Type B pancreatic cell (in vitro differentiated cells): ENCODE measurements at places on chromosomes 3 and 15. TPM values are rescaled to one million over a fixed set of nuclear protein-coding genes. Genes with fewer than 3 reads are reported as not detected.

The TTLL13 gene
- 0.58 TPM in 1 of 2 replicates, not detected in the other for total RNA-seq

The AADACL2 gene
- total RNA-seq, result 11.7 and 43.6 TPM in 2 replicates

The ALPK3 gene
- total RNA-seq, result 9.6 and 10.8 TPM in 2 replicates

The GOLGA8S gene
- total RNA-seq, result 0.19 TPM in 1 of 2 replicates, not detected in the other

The ZNF770 gene
- 58.7 and 68.3 TPM in 2 replicates for total RNA-seq

The EFL1 gene
- 17.0 and 20.0 TPM in 2 replicates for total RNA-seq

The ROPN1B gene
- 0.53 and 1.2 TPM in 2 replicates for total RNA-seq

DNA sequence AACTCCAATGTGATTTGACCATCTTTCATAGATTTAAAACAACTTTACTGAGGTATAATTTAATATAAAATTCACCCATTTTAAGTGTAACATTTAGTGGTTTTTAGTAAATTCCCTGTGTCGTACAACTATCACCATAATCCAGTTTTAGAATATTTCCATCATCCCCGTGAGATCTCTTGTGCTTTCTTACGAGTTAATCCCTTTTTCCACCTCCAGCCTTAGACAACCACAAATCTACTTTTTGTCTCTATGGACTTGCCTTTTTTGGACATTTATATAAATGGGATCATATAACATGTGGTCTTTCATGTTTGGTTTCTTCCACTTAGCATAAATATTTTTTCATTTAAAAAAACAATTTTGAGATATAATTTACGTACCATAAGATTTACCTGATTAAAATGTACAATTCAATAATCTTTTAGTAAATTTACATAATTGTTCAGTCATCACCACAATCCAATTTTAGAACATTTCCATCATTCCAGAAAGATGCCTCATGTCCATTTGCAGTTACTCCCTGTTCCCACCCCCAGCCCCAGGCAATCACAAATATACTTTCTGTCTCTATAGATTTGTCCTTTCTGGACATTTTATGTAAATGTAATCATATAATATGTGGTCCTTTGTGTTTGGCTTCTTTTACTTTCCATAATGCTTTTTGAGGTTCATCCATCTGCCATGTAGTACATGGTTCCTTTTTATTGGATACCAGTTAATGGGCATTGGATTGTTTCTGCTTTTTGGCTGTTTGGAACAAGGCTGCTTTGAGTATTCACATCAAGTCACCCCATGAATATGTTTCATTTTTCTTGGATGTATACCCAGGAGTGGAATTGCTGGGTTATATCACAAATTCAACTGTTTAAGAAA lies 3.1 kb downstream of the OXSR1 start:
- H3K27ac ChIP-seq, result peak overlapping the region; percentile 74
- no peak for DNase-seq
- H3K36me3 ChIP-seq, result peaks cover 9% of the 10 kb centered on the region

- no peak for DNase-seq
- H3K4me1 ChIP-seq, result no peaks in the 10 kb centered on the region
- no peak overlapping the region for H3K27ac ChIP-seq
- H3K27me3 ChIP-seq, result no peaks in the 10 kb centered on the region
- no peaks in the 10 kb centered on the region for H3K36me3 ChIP-seq
Measured at GRCh38 chr15:89068325-89068784, 19.9 kb upstream of the ABHD2 start.

DNA sequence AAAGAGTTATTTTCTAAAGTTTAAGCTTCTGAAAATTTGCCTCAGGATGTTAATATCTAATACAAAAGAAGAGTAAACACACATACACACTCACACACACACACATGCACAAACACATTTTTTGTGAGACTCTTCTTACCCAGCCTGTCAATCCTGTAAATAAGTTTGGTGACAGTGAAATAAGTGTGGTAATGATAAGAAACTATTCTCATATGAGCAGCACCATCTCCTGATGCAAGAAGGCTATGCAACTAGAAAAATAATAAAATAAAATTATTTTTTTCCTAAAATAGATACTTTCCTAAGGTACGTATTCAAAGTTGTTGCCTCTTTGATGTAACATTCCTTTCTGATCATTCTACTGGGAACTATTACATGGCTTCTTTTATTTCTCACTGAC lies 155.1 kb downstream of the MECOM start:
- no peak for DNase-seq
- H3K27ac ChIP-seq, result no peak overlapping the region
- peaks cover 22% of the 10 kb centered on the region for H3K4me1 ChIP-seq
- peaks cover 38% of the 10 kb centered on the region for H3K27me3 ChIP-seq
- no peaks in the 10 kb centered on the region for H3K36me3 ChIP-seq

GRCh38 chr3:44584646-44585501 lies at the start of gene ZNF660:
Gene ZNF660, plus strand, starts transcription at chr3:44584964. Its CDS starts 9,230 bp downstream, at chr3:44594194.
- H3K27ac ChIP-seq, result peak within 1 kb of the TSS; percentile 93
- no peaks in the 10 kb centered on the region for H3K27me3 ChIP-seq
- peak; percentile 87 for DNase-seq

DNA sequence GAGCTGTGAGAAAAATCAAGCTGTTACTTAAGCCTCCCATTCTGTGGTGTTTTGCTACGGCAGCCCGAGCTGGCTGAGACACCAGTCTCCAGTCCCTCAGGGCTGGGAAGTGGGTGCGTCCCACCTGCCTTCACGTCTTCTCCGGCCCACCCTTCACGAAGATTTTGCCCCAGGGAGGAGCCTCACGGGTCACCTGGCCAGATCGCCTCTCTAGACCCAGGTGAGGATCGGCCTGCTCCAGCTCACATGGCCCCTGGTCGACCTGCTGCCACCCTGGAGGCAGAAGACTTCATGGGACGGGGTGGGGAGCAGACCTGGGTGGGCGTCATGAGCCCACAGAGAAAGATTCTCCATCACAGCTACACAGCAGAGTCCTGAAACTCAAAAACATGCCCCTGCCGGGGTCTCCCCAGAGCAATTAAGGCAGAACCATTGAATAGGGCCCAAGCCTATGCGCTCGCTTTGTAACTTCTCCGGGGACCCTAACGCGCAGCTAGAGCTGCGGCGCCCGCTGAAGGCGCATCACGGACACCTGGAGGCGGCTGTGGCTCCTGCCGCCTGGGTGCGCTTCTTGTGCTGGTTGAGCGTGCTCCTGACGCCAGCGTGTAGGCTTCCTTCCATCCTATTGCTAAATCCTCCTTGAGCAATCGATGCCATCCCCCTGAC lies 92.6 kb upstream of the ALDH1A3 start:
- H3K4me3 ChIP-seq, result no peak overlapping the region
- no peak overlapping the region for H3K27ac ChIP-seq
- H3K36me3 ChIP-seq, result no peaks in the 10 kb centered on the region
- peaks cover 5% of the 10 kb centered on the region for H3K27me3 ChIP-seq
- H3K4me1 ChIP-seq, result no peaks in the 10 kb centered on the region
- peak; percentile 54 for DNase-seq

GRCh38 chr15:67807141-67807540 lies 18.2 kb upstream of the SKOR1 start:
- peaks cover 4% of the 10 kb centered on the region for H3K36me3 ChIP-seq
- H3K4me3 ChIP-seq, result no peak overlapping the region
- H3K27me3 ChIP-seq, result peaks cover 6% of the 10 kb centered on the region
- DNase-seq, result no peak
- peaks cover 2% of the 10 kb centered on the region for H3K4me1 ChIP-seq

DNA sequence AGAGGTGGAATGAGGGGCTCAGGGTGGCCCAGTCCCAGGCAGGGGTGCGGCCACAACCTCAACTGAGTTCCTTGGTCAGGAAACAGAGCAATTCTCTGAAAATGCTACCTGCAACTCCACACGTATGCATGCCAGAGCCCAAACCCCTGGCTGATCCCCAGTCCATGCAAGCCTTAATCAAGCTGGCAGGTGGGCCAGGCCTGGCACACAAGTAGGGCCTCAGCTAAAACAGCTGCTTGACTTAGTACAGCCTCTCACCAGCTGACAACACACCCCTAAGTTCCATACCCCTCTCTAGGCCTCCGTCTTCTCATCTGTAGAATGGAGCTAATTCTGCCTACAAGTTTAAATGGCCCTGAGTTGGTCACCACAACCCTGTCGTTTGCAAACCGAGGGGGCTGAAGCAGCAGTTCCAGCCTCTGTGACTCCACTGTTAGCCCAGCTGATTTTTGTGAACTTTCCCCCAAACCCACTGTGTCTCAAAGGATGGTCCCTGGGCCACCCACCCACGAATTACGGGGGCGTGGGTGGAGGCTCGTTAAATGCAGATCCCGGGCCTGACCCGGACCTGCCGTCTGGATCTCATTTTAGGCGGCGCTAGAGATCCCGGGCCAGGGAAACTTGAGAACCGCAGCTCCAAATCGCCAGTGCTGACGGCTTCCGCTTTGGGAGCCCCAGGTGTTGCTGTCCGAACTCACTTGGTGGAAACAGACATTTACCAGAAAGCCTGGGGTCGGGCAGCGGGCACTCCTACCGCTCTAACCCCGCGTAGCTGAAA lies 927 bp downstream of the CHDH start:
- H3K4me1 ChIP-seq, result peaks cover 30% of the 10 kb centered on the region
- H3K27ac ChIP-seq, result peak overlapping the region; percentile 73
- H3K27me3 ChIP-seq, result peaks cover 18% of the 10 kb centered on the region
- H3K36me3 ChIP-seq, result peaks cover 5% of the 10 kb centered on the region
- DNase-seq, result no peak

DNA sequence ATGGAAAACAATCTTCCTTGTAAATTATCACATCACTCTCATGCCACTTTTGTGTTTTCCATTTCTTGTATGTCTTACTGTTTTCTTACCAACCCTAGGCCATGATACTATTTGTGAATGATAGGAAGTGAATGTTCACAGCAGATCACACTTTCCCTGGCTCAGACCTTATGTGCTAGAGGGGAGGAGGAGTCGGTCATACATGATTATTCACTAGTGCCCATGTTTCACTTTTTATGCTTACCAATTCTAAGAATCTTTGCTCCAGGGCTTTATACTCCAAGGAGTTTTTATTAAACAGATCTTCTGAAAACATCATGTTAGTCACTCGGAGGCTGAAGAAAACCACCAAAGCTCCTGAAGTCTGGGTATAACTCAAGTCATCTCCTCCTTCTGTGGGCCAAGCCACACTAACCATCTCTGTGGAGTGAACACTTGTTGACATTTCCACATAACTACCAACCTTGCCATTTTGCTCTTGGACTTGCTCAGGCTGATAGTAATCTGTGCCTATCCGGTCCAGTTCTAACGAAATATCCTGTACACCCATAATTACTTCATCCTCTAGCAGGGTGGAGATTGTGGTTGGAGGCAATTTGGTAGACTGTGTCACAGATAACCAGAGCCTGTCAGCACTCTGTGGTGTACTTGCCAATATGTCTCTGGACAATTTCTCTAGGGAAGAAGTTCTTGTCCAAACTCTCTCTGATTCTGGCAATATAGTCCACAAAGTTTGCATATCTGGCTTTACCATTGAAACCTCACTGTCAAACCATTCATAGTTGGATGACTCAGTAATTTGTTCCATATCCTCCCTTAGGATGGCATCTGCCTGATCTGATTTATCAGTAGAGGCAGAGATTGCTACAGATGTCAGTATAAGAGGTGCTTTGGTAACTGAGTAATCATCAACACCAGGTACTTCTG lies 76.8 kb downstream of the IMPG2 start:
- H3K4me3 ChIP-seq, result no peak overlapping the region
- H3K36me3 ChIP-seq, result peaks cover 6% of the 10 kb centered on the region
- no peak for DNase-seq
- H3K27me3 ChIP-seq, result no peaks in the 10 kb centered on the region

- no peak for DNase-seq
- H3K4me1 ChIP-seq, result peaks cover 26% of the 10 kb centered on the region
- H3K27ac ChIP-seq, result peak overlapping the region; percentile 23
- H3K36me3 ChIP-seq, result no peaks in the 10 kb centered on the region
Measured at GRCh38 chr3:89179355-89180001, 72.1 kb downstream of the EPHA3 start.

- no peaks in the 10 kb centered on the region for H3K4me1 ChIP-seq
- H3K4me3 ChIP-seq, result no peak overlapping the region
- H3K27ac ChIP-seq, result no peak overlapping the region
- H3K27me3 ChIP-seq, result peaks cover 5% of the 10 kb centered on the region
Measured at GRCh38 chr15:79028411-79028964, 62.1 kb downstream of the RASGRF1 start.

DNA sequence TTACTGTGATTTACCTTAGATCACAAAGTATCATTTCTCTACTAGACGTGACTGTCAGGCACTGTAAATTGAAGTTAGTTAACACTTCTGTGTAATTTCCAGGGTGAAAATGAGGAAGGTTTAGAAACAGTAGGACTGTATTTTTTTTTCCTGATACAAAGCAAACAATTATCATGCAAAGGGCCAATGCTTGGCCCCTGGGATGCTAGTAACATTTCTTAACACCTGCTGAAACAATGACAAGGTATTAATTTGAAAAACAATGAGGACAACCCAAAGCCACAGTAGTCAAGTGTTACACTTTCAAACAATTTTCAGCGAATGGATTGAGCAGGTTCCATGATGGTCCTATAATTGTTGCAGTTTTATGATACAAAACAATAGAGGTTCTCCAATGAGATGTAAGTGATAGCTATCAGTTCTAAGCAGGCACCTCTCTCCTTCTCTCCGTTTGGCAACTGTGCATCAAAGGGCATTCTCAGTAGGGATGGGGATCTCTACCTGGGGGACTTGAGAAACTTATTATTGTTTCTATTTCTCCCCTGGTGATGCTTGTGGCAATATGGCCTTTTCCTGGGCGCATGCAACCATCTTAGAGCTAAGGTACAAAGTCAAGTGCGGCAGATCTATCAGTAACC lies 65.9 kb upstream of the FEZF2 start:
- no peaks in the 10 kb centered on the region for H3K4me1 ChIP-seq
- DNase-seq, result no peak
- H3K27ac ChIP-seq, result no peak overlapping the region
- peaks cover 49% of the 10 kb centered on the region for H3K27me3 ChIP-seq

DNA sequence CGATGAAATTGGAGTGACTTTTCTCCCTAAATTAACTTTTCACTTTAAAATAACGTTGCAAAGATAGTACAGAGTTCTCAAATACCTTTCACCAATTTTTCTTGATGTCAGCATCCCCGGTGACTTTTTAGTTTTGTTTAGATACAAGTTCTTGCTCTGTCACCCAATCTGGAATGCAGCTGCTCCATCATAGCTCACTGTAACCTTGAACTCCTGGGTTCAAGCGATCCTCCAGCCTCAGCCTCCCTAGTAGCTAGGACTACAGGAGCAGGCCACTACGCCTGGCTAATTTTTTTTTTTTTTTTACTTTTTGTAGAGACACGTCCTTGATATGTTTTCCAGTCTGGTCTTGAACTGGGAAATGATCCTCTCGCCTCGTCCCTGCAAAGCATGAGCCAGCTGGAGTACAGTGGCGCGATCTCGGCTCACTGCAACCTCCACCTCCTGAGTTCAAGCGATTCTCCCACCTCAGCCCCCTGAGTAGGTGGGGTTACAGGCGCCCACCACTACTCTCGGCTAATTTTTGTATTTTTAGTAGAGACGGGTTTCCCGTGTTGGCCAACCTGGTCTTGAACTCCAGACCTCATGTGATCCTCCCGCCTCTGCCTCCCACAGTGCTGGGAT lies 747 bp downstream of the NSUN3 start:
- H3K27me3 ChIP-seq, result no peaks in the 10 kb centered on the region
- peaks cover 15% of the 10 kb centered on the region for H3K36me3 ChIP-seq
- H3K4me3 ChIP-seq, result peak overlapping the region; percentile 96
- DNase-seq, result no peak
- H3K4me1 ChIP-seq, result peaks cover 35% of the 10 kb centered on the region
